ENCODE measurements at places on chromosomes 7 and 10.

- DNase-seq = no peak
Observed at GRCh38 chr7:120114626-120115025, 158.3 kb upstream of the KCND2 start.

DNA sequence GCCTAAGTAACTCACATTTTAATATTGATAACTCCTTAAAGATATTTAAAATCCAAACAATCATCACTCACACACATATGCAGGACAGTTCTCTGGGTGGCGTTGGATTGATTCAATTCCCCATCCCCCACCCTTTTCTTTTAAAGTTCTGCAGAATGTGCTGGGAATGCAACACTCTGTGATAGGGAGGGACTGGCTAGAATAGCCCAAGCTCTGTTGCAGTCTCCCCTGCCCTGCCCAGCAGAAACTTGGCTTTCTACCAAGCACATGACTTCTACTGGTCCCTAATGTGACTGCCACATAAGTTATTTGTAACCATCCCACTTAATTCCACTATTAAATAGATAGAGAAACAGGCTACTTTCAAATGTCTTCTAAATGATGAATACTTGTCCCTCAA lies 55.2 kb downstream of the TWIST1 start:
- DNase-seq = no peak

GRCh38 chr7:80832006-80832405 lies 86.8 kb downstream of the SEMA3C start:
- DNase-seq = no peak

DNA sequence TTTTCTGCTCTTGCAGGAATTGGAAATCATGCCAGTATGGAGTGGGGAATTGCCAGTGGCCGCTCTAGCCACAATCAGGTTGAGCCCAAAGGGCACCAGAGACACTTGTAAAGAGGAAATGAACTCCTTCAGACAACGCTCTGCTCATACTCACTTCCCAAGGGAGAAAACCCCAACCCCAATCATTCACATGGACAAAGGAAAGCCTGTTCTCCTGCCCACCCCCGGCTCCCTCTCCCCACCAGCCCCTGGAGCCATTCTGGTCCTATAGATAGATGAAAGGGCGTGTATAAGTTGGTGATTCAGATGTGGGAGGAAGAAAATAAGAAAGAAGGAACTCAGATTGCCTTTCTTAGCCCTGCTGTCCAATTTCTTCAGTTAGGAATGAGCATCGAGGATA lies 57.4 kb downstream of the GFRA1 start:
- no peak for DNase-seq

- no peak for DNase-seq
Observed at GRCh38 chr10:49593564-49593875, 16.6 kb upstream of the SLC18A3 start.
